ENCODE measurements at places on chromosomes 1 and 21. TPM values are rescaled to one million over a fixed set of nuclear protein-coding genes. Genes with fewer than 3 reads are reported as not detected.

- DNase-seq = no peak
Observed at GRCh38 chr1:178683291-178683690, 41.8 kb upstream of the RALGPS2 start.

DNA sequence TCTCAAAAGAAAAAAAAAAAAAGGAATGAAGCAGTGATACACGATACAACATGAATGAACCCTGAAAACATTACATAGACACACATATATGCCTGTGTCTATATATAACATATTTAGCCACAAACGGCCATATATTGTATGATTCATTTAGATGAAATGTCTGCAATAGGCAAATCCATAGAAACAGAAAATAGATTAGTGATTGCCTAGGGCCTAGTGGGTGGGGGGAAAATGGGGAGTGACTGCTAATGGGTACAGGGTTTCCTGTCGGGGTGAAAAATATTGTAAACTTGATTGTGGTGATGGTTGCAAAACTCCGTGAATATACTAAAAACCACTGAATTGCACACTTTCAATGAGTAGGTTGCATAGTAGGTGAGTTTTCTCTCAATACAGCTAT, 6.0 kb upstream of the H6PD start:
- DNase-seq = no peak

DNA sequence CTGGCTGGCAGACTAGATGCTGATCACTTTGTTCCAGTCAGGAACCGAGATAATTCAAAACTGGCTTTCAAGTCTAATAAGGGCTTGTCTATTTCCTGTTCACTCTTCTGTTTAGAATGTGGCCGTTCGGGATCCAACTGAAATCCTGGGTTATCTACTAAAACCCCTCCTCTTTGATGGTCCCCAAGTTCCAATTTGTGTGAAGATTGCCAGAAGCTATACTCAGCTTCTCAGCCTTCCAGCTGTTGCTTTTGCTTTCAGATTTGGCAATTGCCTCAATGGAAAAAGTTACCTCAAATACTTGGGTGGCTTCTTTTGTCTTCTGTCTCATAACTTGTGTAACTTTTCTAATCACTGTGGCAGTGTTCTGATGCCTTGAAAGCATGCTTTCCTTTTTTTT, 43.7 kb downstream of the BTBD8 start:
- no peak for DNase-seq

- no peak for DNase-seq
Observed at GRCh38 chr1:30270461-30270860, 452.9 kb downstream of the MATN1 start.

GRCh38 chr1:42259059-42259738, 75.8 kb downstream of the FOXJ3 start:
- no peak for DNase-seq

DNA sequence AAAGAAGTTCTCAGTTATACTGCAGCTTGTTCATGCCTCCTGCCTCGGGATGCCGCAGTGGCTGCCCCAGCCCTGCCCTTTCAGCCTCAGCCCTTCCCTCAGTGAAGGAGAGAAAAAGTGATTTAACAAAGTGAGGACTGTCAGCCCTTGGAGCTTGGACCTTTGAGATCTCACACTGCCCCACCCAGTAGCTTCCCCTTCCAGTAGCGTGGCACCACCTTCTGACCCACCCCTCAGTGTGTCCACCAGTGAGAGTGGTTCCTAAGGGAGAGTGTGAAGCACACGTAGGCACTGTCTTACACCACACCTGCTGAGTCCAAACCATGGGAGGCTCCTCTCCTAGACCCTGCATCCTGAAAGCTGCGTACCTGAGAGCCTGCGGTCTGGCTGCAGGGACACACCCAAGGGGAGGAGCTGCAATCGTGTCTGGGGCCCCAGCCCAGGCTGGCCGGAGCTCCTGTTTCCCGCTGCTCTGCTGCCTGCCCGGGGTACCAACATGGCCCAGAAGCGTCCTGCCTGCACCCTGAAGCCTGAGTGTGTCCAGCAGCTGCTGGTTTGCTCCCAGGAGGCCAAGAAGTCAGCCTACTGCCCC, at the start of gene CDA:
Gene CDA (plus strand): TSS at position 464 of the 592 bp plus-strand sequence. CDS start 33 bp downstream, at position 497.
- DNase-seq = no peak

DNA sequence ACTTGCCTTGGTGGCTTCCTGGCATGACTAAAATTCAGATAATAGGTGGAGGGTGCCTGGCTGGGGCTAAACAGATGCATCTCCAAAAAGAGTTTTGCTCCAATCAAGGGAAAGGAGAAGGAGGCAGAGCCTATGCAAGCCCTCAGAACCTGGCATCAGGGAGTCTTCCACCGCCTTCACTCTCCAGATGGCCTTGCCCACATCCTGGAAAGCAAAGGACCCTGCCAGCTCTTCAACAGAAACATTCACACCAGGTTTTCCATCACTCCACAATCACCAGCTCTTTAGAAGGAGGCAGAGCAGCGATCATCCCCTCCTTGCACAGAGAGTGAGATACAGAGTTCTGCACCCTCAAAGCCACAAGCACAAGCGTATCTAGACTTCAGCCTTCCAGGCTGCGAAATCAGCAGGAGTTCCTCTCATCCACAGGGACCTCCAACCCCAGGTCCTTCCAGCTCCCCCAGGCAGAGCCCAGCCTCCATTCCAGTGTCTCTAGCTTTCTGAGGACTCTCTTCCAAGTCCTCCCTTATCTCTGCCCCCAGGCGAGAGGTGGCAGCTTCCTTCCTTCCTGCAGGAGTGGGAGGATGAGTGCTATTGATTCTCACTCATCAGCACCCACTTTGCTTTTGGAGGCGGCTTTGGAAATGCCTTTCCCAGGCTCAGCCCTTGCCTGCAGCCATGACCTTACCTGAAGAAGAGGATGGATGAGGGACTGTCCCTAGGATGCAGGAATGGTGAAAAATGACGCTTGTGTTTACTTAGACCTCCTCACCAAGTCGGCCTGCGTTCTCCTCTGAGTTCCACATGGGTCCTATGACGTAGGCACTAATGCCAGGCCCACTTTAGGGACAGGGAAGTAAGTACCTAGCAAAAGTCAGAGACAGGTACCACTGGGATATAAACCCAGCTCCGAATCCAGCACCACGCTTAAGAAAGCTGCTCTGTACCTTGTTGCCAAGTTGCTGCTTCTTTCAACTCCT, 75.4 kb downstream of the RIPK4 start:
- DNase-seq = no peak

- DNase-seq = no peak
Observed at GRCh38 chr1:241172486-241172885, 184.5 kb downstream of the RGS7 start.

GRCh38 chr1:160626509-160627342, 20.1 kb downstream of the SLAMF1 start:
- DNase-seq = no peak

- DNase-seq = no peak
Observed at GRCh38 chr1:91757763-91758460, 128.0 kb downstream of the TGFBR3 start.

DNA sequence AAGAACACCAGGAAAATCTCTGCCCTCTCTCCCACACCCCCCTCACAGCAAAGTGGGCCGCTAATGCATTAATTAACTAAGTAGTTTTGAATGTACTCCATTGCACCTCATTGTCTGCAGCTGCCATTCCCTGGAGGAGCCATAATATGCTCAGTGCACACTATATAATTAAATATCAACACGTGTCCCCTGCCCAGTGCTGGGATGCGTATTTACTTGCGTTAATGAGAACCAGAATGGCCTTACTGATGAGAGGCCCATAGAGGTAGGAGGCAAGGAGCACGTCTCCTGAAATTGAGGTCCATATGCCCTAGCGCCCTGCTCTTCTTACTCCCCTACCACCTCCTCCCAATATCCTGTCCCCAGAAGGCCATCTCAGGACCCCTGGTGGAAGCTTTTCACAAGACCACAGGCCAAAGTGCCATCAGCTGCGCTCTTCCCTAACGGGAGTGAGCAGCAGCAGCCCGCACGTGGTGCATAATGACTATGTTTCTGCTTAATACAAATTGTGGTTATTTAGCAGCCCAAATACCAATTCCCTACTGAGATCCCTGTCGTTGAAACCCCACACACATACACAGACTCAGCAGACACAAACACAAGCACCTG, 76.8 kb downstream of the PLXNA2 start:
- no peak for DNase-seq

GRCh38 chr21:38766987-38767722, 38.6 kb upstream of the ETS2 start:
- peak; percentile 75 for DNase-seq

GRCh38 chr1:185694081-185694480, 40.1 kb upstream of the HMCN1 start:
- no peak for DNase-seq

- DNase-seq = no peak
Observed at GRCh38 chr1:97145321-97145956, 423.9 kb downstream of the PTBP2 start.

GRCh38 chr1:181595234-181595633, 111.9 kb downstream of the CACNA1E start:
- DNase-seq = no peak

DNA sequence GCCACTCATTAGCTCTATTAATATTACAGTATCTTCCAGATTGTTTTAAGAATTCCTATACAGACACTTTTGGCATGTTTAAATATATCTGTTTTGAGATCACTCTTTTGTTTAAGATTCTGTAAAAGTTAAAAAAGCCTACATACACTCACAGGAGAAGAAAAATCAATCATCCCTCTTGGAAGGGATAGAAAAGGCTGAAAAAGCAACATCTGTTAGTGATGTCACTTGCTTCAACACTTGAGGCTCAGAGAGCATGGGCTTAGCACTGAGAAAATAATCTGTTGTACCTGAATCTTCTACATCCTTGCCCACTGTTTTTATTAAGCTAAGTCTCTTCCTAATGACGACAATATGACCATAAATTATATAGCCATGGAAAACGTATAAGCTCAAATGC, 127.0 kb downstream of the ZP4 start:
- DNase-seq = no peak

- DNase-seq = no peak
Observed at GRCh38 chr1:107877092-107877491, 87.9 kb downstream of the VAV3 start.

GRCh38 chr1:177873238-177873637, 96.6 kb downstream of the SEC16B start:
- DNase-seq = no peak

DNA sequence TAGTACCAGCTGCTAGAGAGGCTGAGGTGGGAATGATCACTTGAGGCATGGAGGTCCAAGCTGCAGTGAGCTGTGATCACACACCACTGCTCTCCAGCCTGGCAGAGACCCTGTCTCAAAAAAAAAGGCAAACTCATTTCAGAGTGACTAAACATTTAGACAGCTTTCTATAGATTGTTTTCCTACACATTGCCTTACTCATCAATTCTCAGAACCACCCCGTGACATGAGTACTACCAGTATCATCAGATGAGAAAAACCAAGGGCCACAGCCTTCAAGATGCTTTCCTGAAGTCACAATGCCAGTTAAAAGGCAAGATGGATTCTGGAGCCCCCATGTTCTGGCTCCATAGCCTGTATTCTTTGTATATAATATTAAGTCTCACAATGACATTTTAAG, 22.4 kb upstream of the SMPDL3B start:
- DNase-seq = no peak

GRCh38 chr1:110220324-110220723, 10.2 kb downstream of the KCNC4 start:
- no peak for DNase-seq

DNA sequence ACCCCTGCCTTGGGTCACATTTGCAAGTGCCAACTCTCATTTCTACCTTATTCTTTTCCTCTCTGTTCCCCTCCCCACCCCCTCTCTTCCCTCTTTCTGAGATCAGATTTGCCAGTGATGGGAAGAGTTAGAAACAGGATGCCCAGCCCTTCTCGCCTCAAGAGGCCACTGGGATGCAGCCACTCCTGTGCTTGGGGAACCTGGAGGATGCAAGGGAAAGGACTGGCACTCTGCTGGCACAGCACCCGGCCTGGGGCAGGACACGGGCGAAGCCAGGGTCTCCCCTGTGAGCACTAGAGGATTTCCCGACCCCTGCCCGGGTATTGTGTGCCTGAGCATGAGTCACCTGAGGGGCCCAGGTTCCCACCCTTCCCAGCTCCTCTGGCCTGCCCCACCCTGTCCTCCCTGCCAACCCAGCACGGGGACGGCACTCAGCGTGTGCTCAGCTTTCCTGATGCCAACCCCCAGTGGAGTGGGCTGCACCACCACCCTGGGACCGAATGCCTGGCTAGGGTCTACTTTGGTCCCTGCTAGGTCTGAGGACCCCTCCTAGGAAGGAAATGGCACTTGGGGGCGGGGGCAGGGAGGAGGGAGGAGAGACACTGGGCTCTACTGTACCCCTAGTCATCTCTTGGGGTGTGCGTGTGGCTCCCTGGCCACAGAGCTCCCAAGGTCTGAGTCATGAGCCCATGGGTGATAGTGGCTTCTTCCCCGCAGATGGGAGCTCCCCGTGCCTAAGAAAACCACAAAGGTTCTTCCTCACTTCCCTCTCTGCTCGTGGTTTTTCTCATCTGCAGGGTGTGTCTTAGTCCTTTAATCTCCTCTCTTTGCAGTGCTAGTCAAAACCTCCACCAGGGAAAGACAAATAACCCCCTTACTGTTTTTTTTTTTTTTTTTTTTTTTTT, 12.4 kb downstream of the LMNA start:
- DNase-seq = peak; percentile 79

GRCh38 chr1:2358072-2358471, 33.3 kb downstream of the MORN1 start:
- DNase-seq = no peak

GRCh38 chr1:206768472-206769303, 1.9 kb upstream of the IL19 start:
- no peak for DNase-seq

DNA sequence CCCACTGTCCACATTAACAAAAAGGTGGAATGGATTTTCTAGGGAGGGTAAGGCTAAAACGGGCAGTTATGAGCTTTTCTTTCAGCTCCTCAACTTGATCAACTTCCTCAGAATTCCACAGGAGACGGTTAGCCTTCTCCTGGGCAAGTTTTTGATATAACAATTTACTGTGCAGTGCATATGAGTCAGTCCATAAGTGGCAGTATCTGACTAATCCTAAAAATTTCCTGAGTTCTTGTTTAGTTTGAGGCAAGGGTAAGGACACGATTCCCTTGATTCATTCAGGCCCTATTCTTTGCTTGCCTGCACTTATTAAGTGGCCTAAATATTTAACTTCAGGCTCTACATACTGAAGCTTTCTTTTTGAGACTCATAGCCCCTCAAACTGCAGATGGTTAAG, 6.2 kb upstream of the AADACL3 start:
- DNase-seq = no peak

GRCh38 chr1:184970691-184971161, 3.6 kb downstream of the NIBAN1 start:
- no peak for DNase-seq

FMO5 gene
- 0.60 TPM for total RNA-seq

GSTM1 gene
- not detected for total RNA-seq

DNM3 gene
- total RNA-seq = 2.4 TPM

MSH4 gene
- total RNA-seq = 0.67 TPM

RHEX gene
- not detected for total RNA-seq

C1orf185 gene
- not detected for total RNA-seq

CACHD1 gene
- total RNA-seq = 0.82 TPM

FCRL4 gene
- total RNA-seq = not detected

MIA3 gene
- total RNA-seq = 80.7 TPM

APOBEC4 gene
- not detected for total RNA-seq

TMEM79 gene
- total RNA-seq = 12.8 TPM

GUCA2B gene
- not detected for total RNA-seq

GJA5 gene
- not detected for total RNA-seq

SPATA21 gene
- total RNA-seq = not detected

CFAP126 gene
- total RNA-seq = not detected

KMO gene
- 0.25 TPM for total RNA-seq

ACTN2 gene
- total RNA-seq = not detected

AQP10 gene
- total RNA-seq = not detected

CELA2B gene
- not detected for total RNA-seq

PRELP gene
- not detected for total RNA-seq

C1QA gene
- total RNA-seq = 0.88 TPM

KLF17 gene
- total RNA-seq = not detected

KLHDC8A gene
- not detected for total RNA-seq

Measured in activated naive CD8-positive, alpha-beta T cell treated with anti-CD3 and anti-CD28 coated beads, Interleukin-2, amount 10 ng/mL, durations not matched to agents 7 days and 5 days (primary cell).